ENCODE measurements at places on chromosomes 6 and 20.

GRCh38 chr20:42656130-42656529 is 533.6 kb downstream of the PTPRT start:
- no peak for DNase-seq

GRCh38 chr6:135640449-135641111 is 143.0 kb upstream of the AHI1 start:
- no peak for DNase-seq

DNA sequence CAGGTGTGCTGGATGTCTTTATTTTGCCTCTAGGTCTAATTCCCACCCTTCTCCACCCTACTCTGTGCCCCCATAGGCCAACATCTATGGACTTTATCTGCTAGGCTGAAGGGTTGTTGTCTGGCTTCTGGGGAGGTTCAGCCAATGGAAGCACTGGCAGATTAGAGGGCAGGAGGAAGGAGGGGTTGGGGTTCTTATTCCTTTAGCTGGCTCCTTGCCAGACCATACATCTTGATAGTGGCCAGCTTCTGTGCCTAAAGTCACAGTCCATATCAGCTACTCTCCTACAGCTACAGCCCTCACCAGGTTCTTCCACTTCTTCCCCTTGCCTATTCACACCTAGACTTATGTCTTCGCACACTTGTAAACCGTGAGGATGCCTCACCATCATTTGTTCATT is 41.1 kb downstream of the ROS1 start:
- no peak for DNase-seq

- DNase-seq: no peak
These were observed 93.6 kb downstream of the ARMC2 start for GRCh38 chr6:108941859-108942258.

GRCh38 chr20:9534025-9534424 is 19.6 kb downstream of the LAMP5 start:
- no peak for DNase-seq

- DNase-seq: no peak
These were observed 213.0 kb upstream of the LAMP5 start for GRCh38 chr20:9301129-9302090.

DNA sequence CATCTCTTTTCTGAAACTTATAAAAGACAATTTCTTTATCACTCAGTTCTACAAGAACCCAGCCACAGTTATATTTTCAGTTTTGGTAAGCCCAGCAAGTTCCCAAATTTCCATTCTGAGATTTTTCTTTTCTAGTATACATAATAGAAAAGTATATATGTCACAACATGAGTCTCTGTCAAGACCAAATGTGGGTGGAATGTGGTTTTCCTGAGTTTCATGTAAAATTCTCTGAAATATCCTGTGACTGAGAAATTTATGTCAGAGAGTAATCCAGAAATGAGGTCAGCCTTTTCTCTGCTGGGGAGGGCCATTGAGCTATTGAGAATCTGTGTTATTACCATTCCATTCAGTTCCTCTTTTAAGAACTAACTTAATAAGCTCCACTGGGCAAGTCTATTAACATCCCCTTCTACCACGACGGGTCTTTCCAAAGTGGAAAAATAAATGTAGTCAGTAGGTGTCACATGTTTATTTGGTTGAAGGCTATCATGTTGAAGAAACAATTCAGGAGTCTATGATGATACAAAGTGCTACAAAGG is 100.7 kb upstream of the HMGN3 start:
- no peak for DNase-seq

DNA sequence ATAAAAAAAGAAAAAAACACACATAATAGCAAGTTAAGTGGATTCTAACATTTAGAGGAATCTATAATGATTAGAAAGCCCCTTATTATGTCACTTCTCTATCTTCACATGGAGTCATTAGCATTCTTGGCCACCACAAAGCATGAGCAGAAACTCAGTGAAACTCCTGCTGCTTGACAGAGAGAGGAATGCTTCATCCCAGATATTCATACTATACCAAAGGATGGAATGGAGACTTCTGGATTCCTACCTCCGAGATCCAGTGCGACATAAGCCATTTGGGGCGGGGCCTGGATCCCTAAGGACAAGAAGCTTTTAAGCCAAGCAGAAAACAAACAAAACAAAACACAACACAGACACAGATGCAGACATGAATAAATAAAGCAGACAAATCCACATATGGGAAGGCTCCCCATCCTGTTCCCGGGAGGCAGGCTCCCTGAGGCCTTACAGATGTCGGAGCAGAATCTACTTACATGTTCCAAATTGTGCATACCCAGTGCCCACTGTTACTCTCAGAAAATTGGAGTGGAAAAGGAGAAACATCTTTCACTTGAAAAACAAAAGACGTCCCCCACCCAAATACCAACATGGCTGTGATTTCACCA is 727.3 kb downstream of the MAFB start:
- no peak for DNase-seq

DNA sequence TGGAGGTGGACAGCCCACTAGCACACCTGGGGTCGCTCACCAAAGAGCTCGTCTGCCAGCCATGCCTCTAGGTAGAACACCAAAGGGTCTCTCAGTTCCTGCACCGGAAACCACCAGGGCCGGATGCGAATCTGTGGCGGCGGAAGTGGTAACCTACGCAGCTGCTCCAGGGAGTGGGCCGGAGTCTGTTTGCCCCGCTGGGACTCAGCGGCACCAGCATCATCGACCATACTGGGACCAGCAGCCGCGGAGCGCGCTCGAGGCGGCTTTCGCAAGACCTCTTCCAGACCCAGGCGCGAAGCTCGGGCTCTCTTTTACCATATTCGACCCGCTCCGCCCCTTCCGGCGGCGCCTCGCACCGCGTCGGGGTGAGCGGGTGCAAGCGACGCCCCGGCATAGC is at the start of gene OOEP:
OOEP (minus strand) TSS at position 335 of the 400 bp plus-strand sequence; CDS start at position 230, 105 bp downstream.
- no peak for DNase-seq

GRCh38 chr20:63145156-63145555 is 70.8 kb downstream of the YTHDF1 start:
- no peak for DNase-seq

GRCh38 chr6:141421378-141421777 is 711.3 kb upstream of the GJE1 start:
- no peak for DNase-seq
